Iris pigment epithelial cell (primary cell): ENCODE measurements at places on chromosomes 1 and 21.
A peak's percentile ranks its signal among the peaks of the same experiment; 100 is the strongest.

DNA sequence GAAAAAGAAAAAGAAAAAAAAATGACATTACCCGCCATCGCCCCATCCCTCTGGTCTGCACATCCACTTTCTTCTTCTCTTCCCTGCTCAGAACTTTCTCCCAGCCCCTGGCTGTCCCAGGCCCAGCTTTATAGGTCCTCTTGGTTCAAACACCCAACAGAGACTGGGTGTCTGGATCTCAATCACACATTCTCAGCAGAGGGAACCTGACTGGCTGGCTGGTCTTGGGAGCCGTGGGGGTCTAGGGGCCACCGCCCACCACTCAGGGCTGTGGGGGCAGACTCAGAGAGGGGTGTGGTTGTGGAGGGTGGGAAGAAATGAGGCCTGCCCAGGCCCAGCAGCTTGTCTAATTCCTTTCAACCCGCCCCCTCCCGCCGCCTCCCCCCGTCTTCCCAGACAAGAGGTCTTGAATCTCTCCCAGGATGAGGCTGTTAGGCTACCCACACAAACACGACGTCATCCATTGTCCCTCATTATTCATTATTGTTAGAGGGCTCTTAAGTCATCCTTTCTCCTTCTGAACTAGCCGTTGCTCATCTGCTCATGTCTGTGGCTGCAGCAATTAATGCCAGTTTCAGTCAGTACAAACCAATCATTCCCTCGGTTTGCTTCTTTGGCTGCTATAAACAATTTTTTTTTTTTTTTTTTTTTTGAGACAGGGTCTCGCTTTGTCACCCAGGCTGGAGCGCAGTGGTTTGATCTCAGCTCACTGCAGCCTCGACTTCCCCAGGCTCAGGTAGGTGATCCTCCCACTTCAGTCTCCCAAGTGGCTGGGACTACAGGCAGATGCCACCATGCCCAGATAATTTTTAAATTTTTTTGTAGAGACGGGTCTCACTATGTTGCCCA lies 40.6 kb upstream of the CLIC4 start:
- peak; percentile 77 for DNase-seq

DNA sequence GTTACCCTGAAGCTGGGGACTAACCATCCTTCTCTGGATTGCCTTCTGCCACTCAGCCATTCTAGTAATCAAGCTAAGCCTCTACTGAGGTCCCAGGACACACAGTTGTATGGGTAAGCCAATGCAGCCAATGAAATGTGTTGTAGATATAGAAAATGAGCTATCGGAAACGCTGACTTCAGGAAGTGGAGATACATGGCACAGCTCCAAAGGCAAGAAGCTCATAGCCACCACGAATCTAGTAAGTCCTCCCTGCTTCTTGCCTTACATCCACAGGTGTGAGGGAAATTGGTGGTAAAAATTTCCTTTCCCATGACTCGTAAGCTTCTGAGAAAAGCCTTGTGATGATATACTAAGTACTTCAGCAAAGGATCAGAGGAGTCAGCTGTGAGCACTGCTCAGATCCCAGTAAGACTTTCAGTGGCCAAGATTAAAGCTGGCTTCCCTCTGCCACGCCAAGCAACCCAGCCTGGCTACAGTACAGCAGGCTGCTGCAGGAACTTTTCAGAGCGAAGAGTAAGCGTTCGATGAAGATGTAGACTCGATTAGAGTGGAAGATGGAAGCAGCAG lies 117.7 kb downstream of the SIM2 start:
- no peak for DNase-seq

DNA sequence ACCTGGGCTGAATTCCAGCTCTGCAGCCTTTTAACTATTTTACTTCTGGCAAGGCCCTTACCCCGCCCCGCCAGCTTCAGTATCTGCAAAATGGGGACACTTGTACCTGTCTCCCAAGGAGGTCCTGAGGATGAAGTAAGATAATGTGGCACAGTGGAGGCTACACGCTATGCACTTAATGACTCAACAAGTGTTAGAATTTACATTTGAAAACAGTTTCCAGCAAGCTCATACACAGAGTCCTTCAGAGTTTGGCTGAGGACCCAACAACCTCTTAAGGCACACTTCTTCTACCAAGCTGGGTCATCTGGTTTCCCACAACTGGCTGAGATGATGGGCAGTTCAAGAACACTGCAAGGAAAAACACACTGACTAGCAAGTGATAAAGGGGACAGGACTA lies 30.2 kb upstream of the SLC22A15 start:
- no peak for DNase-seq

GRCh38 chr1:203768256-203768655 lies 3.3 kb downstream of the LAX1 start:
- DNase-seq = no peak

DNA sequence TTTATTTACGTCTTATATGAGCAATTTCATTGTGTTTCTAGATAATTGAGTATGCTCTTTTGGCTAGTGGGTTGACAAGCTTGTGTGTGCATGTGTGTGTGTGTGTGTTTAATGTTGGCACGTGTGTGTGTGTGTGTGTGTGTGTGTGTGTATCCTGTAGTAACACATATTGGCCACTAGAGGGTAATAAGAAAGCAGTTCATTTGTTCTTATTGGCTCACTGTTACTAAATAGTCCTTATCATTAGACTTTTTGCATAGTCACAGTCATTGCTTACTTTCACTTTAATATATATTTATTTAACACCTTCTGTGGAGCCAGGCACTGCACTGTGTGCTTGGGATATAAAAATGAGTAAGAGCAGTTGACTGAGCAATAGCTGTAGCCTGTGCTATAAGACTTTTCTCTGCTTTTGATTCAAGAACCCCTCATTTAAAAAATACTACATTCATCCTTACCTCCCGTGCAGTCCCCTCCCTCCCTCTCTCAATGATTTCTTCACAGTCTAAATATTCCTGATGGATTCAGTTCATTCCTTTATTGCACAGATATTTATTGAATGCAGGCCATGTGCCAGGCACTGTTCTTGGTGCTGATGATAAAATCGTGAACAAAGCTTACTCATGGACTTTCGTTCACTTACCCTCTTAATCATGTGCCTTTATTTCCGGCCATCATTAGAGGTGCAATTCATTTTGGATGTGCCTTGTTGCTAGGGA lies 96.7 kb downstream of the DYRK1A start:
- peak; percentile 71 for DNase-seq

GRCh38 chr1:191674626-191675179 lies 483.6 kb upstream of the RGS18 start:
- no peak for DNase-seq

GRCh38 chr1:103788377-103788776 lies 38.7 kb downstream of the AMY1C start:
- DNase-seq = peak; percentile 1

GRCh38 chr1:182259229-182259872 lies 132.2 kb downstream of the GLUL start:
- peak; percentile 10 for DNase-seq

- no peak for DNase-seq
Observed at GRCh38 chr1:55412060-55412459, 196.9 kb upstream of the USP24 start.

- DNase-seq = no peak
Observed at GRCh38 chr1:27049100-27049499, 36.5 kb upstream of the TENT5B start.

DNA sequence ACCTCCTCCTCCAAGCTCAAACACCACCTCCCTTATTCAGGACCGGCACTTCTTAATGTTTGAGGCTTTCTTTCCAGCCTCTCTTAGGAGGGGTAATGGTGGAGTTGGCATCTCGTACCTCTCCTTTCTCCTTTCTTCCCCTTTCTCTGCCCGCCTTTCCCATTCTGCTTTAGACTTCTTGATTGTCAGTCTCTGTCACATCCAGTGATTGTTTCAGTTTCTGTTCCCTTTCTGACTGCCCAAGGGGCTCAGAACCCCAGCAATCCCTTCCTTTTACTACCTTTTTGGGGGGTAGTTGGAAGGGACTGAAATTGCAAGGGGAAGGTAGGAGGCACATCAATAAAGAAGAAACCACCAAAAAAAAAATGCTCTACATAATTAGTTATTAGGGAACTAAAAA lies 5.6 kb downstream of the ELK4 start:
- DNase-seq = no peak

DNA sequence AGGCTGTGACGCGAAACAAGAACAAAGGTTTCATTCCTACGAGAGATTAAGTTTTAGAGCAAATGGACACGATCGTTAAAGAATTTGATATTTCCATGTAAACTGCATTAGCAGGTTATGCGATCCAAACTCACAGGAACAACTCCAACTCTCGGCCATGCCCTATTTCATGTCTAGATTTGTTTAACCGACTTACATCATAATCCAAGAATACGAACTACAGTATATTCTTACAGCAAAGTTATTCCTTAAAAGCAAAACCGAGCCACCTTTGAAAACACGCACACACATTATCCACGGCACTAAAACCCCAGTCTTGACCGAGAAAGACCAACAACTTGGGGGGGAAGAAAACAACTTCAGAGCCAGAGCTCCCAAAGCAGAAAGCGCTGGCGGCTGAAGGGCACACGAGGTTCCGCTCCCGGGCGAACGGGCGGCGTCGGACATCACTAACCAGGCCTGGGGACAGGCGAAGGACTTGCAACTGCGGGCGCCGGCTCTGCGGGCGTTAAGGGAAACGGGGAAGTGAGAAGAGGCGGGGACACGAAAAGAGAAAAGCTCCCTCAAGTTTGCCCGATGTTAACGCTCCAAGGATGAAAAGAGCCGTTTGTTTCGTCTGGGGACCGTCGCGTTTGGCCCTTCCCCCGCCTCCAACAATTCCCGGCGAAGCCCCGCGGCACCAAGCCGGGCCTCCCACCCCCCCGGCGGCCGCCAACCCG lies 690 bp downstream of the B3GALNT2 start:
- peak; percentile 53 for DNase-seq

DNA sequence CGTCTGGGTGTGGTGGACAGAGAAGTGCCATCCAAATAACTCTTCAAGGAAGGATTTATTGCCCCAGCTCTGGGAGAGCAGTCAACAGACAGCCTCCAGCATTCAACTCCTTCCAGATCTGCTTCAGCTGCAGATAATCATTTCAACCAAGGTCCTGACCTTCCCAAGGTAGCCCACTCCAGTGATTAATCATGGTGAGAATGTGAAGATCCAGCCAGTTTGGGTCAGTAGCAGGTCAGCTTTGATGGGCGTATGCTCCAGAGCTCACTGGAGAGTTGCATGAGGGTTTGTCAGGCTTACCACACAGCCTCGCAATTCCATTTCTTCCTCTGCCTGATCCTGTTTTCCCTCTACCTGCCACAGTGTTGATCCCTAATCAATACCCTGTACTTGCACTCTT lies 214.5 kb upstream of the ZRANB2 start:
- peak; percentile 6 for DNase-seq

DNA sequence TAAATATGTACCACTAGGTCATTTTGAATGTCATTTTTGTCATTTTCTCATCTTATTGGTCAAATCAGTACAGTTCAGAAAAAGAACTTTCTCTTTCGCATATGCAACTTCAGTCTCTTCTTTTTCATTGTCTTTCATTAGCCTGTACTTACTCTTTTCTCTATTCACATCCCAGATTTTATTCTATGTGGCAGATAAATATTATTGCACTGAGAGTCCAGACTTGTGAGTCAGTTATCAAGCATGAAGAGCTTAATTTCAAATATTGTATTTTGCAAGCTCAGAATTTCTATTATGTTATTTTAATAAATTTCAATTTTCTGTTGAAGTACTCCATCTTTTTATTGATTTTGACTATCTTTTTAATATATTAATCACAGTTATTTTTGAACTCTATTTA lies 105.2 kb upstream of the PALMD start:
- peak; percentile 30 for DNase-seq

DNA sequence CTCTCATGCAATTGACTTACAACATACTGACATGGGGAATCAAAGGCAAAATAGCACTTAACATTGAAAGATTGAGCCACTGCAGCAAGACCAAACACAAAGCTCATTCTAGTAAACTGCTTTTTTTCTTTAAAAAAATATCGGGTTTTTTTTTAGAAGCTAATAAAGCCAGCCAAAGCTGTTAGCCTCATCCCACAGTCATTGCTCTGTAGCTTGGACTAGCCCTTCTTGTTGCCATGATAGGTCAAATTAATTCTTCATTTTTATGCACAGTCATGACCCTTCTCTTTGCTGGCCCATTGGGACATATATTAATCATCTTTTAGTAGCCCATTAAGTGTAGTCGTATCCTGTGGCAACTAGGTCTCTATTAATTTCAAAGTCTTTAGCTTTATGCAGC lies 231.3 kb downstream of the ADGRL2 start:
- DNase-seq = no peak

DNA sequence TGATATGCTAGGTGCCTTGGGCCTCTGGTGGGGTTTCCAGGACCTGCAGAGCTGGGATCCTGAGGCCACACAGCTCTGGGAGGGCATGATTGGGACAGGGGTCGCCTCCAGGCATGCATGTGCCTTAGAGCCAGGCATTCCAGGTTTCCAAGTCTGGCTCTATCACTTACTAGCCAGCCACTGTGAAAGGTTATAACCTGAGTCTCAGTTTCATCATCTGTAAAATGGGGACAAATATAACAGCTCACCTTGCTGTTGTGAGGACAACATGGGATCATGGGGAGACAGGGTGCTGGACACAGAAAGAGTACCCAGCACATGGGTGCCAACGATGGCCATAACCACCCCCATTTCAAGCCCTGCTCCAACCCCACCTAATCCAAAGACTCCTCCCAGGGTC lies 2.7 kb downstream of the CHI3L1 start:
- no peak for DNase-seq

- DNase-seq = peak; percentile 61
Observed at GRCh38 chr1:29703596-29704370, 467.5 kb downstream of the PTPRU start.

- DNase-seq = no peak
Observed at GRCh38 chr1:212949771-212950170, 570 bp upstream of the VASH2 start.

GRCh38 chr1:155978973-155979429 lies 654 bp upstream of the ARHGEF2 start:
- DNase-seq = peak; percentile 25

- DNase-seq = no peak
Observed at GRCh38 chr1:14794136-14794768, 195.8 kb downstream of the KAZN start.

DNA sequence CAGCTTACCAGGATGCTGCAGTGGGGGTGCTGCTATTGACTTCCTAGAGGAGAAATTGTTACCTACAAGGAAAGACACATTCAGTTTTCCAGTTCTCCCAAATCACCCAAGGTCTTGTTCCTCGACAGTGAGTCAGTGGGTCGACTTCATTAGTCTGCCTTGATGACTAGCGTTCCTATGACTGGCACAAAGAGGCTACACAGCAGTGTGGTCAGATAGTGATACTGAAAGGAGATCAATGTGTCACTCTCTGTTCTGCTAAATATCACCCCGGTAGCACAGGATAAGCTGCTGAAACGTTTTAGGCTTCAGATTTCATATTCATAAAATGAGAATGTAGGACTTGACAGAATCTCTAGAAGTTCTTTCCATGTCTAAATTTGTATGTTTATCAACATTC lies 357.4 kb downstream of the LMX1A start:
- DNase-seq = no peak

DNA sequence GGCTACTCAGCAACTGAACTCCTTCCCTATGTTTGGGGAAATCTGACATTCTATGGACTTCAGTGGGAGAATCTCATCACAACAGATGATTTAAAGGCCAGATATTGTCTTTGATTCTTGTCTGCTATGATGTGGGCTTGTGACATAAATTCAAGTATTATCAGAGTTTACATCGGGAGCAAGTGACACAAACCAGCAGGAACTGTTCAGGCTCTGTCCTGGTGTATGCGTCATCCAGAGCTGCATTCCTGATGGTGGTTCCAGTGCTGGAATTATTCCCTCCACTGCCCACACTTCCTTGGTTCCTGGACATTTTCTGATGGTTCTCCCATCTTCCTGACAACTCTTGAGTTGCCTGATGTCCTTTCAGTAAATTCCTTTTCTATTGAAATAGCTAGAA lies 10.8 kb upstream of the LSM10 start:
- no peak for DNase-seq

GRCh38 chr1:36557041-36558000 lies 74.6 kb upstream of the CSF3R start:
- DNase-seq = no peak
